ENCODE measurements at places on chromosomes 5 and 9.
A peak's percentile ranks its signal among the peaks of the same experiment; 100 is the strongest.

GRCh38 chr9:71122421-71122820 is 1.0 kb upstream of the TRPM3 start:
- no peak for DNase-seq

DNA sequence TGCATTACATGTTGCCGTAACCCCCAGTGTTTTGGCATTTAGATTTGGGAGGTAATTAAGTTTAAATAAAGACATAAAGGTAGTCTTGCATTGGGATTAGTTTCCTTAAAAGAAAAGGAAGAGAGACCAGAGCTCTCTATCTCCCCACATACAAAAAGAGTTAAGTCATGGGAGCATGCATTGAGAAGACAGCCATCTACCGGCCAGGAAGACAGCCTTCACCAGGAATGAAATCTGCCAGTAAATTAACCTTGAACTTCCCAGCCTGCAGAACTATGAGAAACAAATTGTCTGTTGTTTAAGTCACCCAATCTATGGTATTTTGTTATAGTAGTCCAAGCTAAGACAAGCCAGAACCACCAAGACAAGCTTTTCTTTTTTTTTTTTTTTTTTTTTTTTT is 567.0 kb upstream of the CDH18 start:
- no peak for DNase-seq

GRCh38 chr5:174694611-174695010 is 29.8 kb upstream of the MSX2 start:
- no peak for DNase-seq

- DNase-seq: no peak
Observed at GRCh38 chr5:96655506-96655905, 6.7 kb upstream of the CAST start.

DNA sequence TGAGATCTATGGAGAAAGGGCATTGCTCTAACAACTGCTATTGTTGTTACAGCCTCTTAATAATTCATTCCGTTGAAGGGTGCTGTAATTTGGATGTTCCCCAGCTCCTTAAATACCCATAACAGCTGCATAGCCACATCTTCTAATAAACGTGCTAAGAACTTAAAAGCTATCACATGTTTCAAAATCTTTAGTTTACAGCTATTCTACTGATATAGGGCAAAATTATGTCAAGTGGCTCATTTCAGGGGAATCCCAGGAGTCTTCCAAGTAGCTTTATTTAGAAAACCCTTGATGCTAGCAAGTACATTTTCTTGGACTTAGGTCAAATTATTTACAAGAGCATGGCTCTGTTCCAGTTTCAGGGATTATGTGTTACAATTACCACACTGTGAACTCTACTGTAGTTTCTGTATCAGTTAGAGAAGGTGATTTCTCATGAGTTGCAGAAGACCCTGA is 990.4 kb upstream of the ACO1 start:
- no peak for DNase-seq

- no peak for DNase-seq
Observed at GRCh38 chr5:72921886-72922285, 34.0 kb upstream of the FCHO2 start.

GRCh38 chr9:114499528-114499927 is 5.7 kb downstream of the WHRN start:
- DNase-seq: no peak

- no peak for DNase-seq
Observed at GRCh38 chr5:173451031-173451430, 122.8 kb upstream of the STC2 start.

DNA sequence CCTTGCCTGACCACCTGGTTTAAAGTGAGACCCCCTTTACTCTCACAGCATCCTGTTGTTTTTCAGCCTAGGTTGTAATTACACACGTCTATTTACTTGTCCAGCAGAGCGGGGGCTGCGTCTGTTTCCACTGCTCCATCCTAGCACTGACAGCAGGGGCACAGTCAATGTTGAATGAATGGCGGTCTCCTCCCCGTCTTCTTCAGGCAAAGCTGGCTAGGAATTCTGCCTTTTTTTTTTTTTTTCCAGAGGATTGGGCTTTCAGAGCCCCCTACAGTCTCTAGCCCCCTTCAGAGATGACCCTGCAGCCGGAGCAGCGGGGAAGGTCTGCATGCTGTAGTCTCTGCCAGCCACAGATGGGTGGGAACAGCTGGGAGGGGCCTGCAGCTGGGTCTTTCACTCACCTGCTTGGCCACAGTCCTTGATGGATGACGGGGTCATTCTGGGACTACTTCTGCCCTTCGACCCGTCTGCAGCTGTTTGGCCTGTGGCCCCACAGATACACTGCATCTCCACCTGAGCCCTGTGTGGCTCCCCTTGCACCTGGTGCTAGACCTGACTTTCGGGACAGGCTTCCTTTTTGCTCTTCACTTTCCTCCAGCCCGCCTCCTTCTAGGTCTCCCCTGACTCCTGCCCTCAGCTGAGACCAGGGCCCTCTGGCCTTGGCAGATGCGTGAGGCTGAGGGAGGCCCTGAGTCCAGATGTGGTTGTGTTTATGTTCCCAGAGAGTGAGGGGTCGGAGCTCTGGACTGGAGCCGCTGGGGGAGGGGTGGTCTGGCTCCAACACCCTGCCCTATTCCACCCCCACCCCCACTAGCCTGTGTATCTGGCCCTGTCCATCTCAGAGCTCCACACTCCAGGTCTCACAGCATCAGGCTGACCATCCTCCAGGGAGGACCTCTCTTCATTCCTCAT is 8.0 kb downstream of the PITX1 start:
- DNase-seq: no peak

DNA sequence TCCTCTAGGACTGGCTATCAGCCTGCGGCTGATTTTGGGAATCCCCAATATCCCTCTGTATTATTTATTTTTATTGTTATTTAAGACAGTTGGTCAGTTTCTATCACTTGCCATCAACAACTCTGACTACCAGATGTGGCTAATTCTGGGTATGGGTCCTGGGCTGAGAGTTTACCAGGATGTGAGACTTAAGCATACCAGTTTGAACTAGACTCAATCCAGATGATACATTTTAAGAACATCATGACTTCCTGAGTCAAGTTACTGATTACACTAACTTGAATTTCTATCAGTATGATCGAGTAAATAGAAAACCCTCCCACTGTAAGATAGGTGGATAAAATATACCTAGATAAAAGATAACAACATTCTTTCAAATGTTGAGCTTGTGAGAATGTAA is 634.0 kb downstream of the MAT2B start:
- DNase-seq: no peak

DNA sequence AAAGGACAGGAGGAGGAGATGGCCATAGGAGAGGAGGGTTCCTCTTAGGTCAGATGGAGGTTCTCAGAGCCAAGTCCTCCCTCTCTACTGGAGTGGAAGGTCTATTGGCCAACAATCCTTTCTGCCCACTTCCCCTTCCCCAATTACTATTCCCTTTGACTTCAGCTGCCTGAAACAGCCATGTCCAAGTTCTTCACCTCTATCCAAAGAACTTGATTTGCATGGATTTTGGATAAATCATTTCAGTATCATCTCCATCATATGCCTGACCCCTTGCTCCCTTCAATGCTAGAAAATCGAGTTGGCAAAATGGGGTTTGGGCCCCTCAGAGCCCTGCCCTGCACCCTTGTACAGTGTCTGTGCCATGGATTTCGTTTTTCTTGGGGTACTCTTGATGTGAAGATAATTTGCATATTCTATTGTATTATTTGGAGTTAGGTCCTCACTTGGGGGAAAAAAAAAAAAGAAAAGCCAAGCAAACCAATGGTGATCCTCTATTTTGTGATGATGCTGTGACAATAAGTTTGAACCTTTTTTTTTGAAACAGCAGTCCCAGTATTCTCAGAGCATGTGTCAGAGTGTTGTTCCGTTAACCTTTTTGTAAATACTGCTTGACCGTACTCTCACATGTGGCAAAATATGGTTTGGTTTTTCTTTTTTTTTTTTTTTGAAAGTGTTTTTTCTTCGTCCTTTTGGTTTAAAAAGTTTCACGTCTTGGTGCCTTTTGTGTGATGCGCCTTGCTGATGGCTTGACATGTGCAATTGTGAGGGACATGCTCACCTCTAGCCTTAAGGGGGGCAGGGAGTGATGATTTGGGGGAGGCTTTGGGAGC is 3.1 kb downstream of the EGR1 start:
- peak; percentile 34 for DNase-seq

DNA sequence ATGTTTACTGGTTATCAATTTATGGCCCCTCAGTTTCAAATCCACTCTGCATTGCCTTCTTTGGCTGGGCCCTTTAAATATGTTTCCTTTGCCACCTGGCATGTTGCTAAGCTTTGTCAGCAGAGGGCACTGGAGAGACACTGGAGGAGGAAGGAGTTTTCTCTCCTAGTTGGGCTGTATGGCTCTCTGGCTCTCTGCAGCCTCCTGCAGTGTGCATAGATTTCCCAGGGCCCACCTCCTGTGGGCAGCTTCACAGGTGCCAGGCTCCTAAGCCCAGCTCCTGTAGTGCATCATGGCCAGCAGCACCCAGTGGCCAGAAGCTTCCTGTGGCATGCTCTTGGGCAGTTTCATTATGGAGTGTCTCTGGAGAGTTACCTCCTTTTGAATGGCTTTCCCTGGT is 23.3 kb downstream of the CAVIN4 start:
- DNase-seq: peak; percentile 42

- no peak for DNase-seq
Observed at GRCh38 chr9:134458207-134459108, 132.2 kb downstream of the RXRA start.

DNA sequence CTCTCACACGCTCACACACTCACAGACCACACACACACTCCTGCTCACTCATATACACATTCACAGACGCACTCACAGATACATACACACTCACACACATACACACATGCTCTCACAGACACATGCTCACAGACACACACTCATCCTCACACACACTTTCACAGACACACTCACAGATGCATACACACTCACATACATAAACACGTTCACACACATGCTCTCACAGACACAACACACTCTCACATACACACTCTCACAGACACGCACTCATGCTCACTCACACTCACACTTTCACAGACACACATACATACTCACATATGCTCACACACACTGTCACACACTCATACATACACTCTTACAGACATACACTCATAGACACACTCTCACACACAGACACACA is 82.2 kb downstream of the IRX2 start:
- no peak for DNase-seq

- DNase-seq: no peak
Observed at GRCh38 chr9:136667940-136668760, 5.4 kb downstream of the EGFL7 start.

- no peak for DNase-seq
Observed at GRCh38 chr9:127628758-127629467, 16.8 kb downstream of the STXBP1 start.

DNA sequence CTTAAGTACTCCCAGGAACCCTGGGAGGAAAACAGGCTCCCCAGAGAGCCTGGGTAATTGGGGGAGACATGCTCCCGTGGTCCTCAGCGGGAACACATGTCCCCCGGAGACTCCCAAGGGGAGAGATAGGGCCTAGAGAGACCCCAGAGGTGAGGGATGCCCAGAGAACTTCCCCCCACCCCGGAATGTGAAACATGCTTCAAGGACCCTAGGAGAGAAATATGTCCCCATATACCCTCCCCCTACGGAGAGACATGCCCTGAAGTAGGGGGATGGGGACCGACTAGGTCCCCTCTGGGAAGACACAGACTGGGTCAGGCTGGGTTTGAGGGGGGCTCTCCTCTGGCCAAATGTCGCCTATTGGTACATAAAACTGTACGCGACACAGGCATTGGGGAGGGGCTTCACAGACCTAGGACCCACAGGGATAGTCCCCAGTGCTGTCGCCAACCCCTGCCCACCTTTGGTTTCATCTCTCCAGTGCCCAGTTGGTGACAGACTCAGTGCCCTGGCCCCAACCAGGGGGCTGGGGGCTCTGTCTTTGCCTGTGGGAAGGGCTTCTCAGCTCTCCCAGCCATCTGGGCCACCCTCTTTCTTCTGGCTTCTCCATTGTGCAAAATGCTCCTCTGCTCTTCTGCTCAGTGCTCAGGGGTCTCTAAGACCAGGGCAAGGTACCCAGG is 26.9 kb downstream of the PCDH1 start:
- DNase-seq: no peak

DNA sequence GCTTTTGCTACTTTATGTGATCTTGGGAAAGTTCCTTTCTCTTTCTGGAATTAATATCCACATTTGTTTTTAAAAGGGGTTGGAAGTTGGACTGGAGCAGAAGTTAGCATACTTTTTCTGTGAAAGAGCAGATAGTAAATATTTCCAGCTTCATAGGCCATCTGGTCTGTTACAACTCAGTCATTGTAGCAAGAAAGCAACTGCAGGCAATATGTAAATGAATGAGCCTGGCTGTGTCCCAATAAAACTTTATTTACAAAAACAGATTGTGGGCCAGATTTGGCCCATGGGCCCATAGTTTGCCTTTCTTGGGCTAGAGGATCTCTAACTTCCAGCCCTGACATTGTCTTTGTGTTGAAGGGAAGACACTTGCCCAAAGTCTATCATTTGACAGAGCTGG is 104.4 kb downstream of the ACTL7B start:
- DNase-seq: no peak

DNA sequence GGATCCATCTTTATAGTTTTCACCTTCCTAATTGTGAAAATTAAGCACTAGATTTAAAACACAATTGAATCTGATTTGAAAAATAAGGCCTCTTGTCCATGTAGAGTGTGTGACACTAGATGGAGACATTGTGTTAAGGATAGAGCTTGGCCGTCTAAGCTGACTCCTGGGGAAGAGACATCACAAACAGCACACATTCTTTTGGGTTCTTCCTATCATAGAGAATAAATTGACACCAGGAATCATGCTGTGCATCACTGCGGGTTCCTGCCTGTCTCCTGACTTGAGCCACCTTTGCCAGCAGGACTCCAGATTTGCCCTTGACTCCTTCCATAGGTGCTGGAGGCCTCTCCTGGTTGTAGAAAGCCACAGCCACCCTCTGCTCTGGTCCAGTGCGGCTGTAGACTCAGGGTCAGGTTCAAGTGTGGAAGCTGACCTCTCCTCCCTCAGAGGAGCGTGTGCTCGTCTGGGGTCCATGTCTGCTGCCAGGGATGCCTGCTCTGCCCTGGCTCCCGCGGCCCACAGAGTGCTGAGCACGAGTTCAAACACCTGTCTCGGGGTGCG is 11.2 kb downstream of the ROPN1L start:
- DNase-seq: peak; percentile 75

DNA sequence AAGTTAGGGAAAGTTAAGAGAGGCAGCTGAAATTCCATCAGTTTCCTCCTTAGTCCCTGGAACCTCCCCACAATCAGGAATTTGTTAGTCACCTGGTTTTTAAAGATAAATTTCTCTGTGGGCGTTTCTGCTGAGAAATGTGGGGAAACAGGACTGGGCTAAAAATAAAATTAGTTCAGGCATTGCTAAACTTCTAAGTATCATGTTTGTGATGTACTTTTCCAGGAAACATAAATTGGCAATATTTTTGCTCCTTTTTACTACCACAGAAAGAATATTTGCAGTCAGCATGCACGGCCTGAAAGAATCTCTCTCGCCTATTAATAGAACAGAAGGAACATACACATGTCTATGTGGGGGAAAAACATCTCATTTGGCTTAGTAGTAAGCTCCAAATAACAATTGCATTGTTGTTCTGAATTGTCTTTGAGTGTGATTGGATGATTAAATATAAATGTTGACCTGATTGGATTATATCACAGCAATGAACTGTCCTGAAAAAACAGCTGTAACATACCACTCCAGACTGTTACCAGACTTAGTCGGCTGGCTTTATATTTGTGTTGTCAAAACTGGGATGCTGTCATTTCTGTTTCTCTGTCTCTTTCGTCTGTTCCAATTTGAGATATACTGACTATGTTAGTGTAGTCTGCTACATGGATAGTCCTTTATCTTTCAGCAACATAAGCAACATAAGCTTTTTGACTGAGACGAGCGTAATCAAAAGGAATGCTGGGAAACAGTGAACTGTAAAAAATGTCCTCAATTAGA is 12.9 kb downstream of the TJP2 start:
- no peak for DNase-seq

- no peak for DNase-seq
Observed at GRCh38 chr5:108432024-108432423, 50.1 kb upstream of the FBXL17 start.
